ENCODE measurements at places on chromosomes 3 and 15.

DNA sequence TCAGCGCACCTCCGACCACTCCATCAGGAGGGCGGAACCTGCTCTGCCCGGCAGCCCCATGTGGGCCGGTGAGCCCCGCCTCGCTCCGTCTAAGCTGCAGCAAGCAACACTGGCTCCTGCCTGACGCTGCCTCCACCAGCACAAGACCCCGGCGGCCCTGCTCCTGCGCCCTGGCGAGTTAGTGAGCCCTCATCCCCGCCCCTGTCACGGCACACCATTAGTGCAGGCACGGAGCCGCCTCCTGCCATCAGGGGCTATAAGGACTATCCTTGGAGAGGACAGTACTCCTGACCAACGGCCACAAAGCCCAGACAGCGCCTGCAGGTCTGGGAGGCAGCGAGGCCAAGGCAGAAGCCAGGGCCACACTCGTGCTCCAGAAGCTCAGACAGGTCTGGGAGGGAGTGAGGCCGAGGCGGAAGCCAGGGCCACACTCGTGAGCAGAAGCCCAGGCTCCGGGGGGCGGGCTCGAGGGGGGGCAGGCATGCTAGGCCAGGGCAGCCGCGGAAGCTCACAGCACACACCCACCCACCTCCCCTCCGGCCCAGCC lies 39.4 kb downstream of the TNK2 start:
- no peak for DNase-seq

DNA sequence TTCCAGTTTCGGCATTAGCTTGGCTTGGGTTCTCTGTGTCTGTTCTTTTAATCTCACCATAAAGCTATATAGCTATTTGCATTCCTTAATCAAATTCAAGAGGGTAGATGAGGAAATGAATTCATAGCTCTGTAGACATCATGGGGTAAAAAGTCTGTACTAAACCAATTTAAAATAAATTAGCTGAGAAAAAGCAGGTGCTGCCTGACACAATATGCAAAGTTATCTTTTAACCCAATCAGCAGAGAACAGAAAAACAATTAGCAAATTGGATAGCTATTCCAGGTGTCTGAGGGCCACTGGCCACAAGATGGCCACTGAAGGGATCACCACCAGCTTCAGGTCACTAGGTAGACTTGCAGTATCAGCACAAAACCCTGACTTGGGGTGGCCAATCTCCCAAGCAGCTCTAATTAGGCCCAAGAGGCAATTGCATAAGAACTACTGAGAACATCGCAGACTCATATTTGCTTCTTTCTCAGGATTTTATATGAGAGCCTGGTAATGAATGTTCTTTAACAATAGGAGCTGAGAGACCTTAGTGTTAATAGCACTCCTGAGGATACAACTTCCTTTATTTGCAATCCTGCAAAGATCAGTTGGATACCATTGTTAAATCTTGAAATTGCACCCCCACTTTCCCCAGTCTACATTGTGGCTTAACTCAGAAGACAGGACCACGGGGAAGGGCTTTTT lies 494.3 kb downstream of the PDCD6IP start:
- no peak for DNase-seq

- no peak for DNase-seq
Observed at GRCh38 chr3:57120451-57121174, 44.5 kb downstream of the IL17RD start.

DNA sequence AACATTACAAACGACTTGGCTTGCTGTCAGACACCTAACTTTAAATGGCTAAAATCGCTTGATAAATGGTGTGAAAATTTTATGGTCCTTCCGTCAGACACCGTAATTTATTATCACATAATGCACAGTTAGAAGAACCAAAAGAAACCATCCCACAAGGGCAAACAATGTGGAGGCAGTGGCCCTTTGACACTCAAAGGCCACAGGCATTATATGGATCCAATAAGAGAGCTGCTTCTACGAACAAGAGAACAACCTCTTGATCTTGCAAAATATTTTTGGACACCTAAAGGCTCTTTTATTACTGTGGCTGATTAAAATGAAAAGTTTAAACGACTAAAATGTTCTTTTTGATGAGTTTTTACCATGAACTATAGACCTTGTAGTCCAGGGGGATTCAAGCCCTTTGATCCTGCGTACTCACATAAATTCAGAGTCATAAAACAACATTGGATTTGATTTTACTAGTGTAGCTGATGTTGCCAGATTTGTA lies 202.8 kb downstream of the FMN1 start:
- no peak for DNase-seq

GRCh38 chr3:181966393-181966792 lies 254.7 kb downstream of the SOX2 start:
- DNase-seq: no peak

GRCh38 chr15:26628071-26628470 lies 144.8 kb downstream of the GABRB3 start:
- DNase-seq: no peak

DNA sequence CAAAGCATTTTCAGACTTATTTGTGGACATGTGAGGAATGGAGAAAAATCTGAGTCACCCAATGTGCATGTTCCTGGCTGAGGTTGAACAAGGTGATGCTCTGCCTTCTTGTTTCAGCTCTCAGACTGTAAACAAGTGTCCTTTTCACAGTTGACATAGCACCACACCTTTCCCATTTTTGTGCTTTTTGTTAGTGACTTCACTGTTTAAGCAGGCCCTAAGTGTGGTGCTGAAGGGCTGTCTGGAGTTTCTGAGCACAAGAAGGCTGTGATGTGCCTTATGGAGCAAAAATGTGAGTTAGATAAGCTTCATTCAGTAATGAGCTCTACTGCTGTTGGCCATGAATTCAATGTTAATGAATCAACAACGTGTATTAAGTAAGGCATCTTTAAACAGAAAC lies 20.4 kb downstream of the ABI3BP start:
- DNase-seq: no peak

- no peak for DNase-seq
Observed at GRCh38 chr15:57237301-57237642, 139.0 kb upstream of the CGNL1 start.

GRCh38 chr15:90165659-90166489 lies 35.3 kb upstream of the SEMA4B start:
- DNase-seq: no peak

DNA sequence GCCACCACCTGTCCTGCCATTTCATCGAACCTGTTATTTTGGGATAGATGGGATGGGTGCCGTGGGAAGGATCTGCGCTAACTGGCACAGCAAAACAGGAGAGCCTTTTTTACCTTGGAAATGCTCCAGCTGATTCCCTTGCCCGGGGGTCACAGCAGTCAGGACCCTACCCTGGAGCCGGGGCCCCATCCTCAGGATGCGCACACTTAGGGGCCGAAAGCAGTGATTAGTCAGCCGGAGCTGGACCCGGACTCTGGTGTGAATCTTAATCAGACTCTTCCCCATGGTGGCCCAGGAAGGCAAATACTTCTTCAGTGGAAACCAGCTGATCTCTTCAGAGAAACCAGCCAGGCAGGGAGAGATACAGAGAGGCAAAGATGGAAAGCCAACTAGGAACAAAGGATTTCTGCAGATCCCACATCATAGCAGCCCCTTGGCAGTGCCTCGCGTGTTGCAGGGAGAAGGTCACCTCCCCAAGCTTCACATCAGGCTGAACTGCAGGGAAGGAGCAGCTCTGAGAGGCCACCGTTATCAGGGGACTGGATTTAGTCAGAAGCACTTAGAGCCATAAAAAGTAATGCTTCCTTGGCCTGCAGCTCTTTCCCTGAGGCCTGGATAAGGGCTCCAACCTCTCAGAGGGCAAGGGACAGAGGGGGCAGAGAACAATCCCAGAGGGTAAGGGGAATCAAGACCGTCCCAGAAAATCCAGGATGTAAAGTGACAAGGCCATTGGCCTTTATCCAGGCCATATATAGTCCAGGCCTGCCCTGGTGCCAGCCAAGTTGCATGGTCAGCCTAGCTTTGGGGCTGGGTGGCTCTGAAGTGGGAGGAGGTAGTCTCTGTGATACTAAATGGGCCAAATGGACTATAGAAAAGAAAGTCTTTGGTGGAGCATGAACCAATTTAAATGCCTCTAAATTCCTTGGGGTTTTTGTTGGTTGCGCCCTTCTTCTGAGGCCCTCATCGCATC lies 52.9 kb downstream of the WDR76 start:
- no peak for DNase-seq

DNA sequence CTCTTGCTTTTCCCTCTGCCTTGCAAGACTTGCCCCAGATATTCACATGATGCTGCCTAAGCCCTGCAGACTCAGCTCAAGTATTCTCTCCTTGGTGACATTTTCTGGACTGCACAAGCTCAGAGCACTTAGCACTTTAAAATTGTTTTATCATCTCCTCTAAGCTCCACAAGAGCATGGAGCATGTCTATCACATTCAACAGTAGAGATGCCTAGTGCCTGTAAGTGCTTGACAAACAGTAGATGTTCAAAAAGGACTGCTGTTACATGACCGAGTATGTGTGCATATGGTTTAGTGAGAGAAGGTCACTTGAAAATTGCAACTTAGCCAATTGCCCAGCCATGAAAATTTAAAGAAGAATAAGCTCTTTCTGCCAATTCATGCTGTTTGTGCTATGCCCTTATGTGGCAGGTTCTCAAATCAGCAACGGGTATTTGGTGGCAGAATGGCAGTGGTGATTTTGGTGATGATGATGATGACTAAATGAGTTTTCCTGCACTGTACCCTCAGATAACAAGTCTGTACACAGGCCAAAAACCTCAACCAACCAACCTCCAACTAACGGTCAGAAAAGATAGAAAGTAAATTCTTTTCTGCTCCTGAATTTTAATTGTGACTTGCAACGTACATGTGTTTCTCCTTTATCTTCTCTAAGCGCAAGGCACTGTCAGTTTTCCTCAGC lies 647.2 kb upstream of the UBE2E2 start:
- no peak for DNase-seq

GRCh38 chr15:70437089-70437488 lies 326.3 kb downstream of the UACA start:
- DNase-seq: no peak

DNA sequence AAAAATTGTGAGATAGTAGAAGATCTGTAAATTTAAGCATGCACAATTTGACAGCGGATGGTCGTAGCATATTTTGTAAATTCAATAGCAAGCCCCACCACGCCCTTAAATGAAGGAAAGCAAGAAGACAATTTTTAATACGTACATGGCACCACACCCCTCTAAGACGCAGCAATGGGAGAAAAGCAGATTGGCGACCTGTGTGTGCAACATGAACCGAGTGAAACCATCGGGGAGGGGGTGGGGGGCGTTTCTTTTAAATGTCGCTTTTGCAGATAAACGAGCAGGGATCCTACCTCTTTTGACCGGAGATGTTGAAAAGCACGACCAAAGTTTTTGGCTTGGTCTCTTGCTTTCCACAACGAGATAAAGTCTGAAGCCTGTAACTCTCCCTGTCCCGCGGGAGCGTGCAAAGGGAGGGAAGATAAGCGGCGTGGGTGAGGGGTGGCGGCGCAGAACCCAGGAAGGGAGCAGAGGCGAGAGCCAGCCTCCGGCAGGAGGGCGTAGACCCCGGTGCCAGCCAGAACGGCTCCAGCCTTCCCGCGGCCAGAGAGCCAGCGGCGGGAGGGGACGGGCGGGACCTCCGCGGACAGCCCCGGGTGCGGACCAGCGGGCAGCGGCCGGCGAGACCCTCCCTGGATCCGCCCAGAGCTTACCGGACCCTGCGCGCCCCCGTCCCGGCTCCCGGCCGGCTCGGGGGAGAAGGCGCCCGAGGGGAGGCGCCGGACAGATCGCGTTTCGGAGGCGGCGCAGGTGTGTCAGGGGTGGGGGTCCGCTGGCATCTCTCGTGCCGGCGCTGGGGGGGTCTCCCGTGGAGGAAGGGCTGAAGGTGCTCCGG lies at the start of gene CHL1:
CHL1 (plus strand) TSS at position 453 of the 838 bp plus-strand sequence. CDS start 123,014 bp downstream, outside the sequence.
- DNase-seq: peak; percentile 23

DNA sequence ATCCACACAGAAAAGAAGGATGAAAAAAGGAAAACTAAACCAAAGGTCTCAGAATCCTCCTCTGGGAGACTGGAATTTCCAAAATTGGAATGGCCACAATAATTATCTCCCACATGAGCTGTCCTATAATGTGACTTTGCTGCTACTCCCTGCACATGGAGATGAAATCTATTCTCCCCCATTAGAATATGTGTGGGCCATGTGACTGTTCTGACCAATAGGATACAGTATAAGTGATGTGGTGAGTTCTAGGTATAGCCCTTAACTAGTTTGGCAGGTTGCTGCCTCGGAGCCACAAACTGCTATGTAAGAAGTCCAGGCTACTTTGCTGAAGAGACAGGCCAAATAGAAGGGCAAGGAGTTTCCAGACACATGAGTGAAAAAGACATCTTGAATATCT lies 5.2 kb downstream of the TRIM59 start:
- no peak for DNase-seq

GRCh38 chr15:90033448-90033847 lies 32.3 kb downstream of the ZNF710 start:
- no peak for DNase-seq

All from occipital lobe (tissue), 3 donors.